Stimulated activated CD4-positive, alpha-beta T cell treated with anti-CD3 and anti-CD28 coated beads, Interleukin-2, amount 100 ng/mL, for 4 hours (primary cell): ENCODE measurements at places on chromosomes 1 and 21.

GRCh38 chr1:107474877-107475612 lies 334.2 kb downstream of the NTNG1 start:
- DNase-seq = no peak

GRCh38 chr1:227937031-227937837 lies 10.5 kb downstream of the WNT9A start:
- DNase-seq = no peak

DNA sequence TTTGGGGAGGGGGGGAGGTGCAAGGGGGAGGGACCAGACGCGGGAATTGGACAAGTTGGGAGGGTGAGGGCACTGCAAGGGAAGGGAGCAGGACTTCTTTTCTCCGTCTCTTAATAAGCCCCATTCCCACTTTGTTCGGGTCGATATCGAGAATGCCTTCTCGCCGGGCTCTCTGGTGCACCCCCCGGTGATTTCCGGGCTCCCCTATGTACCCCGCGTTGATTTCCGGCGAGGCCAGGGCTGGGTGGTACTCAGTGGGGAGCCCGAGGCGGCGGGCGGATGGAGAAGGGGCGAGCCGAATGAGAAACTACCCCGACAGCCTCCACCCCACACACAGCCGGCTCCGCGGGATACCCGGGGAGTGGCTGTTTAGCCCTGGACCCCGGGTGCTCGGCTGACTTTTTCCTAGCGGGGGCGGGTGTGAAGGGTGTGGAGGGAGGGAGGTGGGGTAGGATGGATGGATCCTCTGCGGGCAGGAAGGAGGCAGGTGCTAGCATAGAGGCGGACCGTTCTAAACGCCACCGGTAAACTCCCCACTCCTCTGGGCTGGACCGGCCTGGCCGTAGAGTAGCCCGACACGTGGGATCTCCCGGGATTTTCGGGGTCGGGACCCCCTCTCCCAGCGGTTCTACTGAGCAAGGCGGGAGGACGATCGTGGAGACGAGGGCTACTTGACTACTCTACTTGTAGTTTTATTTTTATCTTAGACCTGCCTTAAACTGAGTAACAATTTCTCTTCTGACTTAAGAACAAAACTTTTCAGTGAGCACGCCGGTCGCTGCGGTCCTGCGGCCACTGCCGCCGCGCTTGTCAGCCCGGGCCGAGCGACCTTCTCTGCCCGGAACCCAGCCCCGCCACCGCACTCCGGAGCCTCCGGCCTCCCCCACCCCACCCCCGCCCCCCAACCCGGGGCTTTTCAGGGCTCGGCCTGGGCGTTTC lies 1.0 kb downstream of the RNF220 start:
- no peak for DNase-seq

- no peak for DNase-seq
These were observed 176.7 kb downstream of the OLFM3 start for GRCh38 chr1:101820071-101820470.

DNA sequence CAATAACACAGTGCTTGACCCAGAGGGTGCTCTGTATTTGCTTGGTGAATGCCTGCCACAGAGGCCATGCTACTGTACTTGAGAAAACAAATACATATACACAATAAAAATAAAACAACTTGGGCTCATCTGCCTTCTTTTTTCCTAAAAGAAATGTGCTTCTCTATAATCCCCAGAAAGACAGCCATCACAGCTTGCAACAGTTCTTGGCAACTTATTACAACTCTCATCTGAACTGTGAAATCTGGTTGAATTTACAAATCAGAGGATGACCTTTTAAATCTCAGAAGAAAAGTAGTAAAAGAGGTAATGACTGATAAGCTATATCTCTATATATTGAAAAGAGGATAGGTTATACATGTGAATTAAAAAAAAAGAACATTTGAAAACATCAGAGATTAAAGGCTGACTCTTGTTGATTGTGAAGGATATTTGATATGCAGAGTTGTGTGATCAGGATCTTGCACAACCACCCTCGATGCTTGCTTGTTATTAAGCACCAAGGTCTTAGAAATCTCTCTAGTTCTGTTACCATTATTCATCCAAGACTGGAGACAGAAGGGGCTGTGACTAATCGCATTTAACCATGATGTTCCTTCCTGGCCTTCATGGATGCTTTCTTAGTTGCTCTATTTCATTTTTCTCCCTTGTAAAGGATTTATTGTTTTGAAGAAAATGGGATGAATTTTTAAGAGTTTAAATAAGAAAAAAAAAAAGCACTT lies 213.4 kb downstream of the APP start:
- DNase-seq = no peak

GRCh38 chr1:107830526-107830925 lies 134.5 kb downstream of the VAV3 start:
- no peak for DNase-seq

DNA sequence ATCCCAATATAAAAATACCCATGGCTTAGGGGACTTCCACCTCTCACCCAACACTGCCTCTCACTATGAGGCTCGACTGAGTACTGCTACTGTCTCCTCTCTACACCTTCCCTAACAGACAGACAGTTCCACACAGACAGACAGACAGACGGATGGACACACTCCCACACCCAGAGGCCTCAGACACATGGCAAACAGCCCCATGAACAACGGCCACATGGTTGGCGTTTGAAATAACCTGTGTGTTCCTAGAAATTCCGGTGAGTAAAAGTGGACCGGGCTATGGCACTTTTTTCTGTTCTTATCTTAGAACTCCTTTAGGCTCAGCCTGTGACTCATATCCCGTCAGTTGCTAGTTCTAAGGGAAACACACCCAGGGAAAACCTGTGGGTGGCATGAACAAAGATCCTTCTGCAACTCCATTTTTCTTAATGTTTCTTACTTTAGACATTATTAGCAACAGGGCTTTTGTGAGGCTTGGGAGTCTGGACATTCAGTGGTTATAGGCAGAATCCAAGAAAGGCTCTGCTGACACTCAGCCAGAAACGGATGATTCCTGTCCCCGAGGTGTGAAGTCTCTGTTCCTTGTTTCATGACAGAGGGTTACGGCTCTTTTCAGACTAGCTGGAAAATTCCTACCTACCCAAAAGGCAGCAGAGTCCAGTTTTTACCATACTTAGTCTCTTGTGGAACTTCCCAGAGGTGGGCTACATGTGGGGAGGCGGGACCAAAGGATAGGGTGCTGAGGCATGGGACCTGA lies 90.5 kb upstream of the TLR5 start:
- DNase-seq = no peak
